Naive thymus-derived CD8-positive, alpha-beta T cell (primary cell): ENCODE measurements at places on chromosomes 1 and 21.
A peak's percentile ranks its signal among the peaks of the same experiment; 100 is the strongest.

- H3K36me3 ChIP-seq, result no peaks in the 10 kb centered on the region
- DNase-seq, result no peak
- H3K4me1 ChIP-seq, result peaks cover 6% of the 10 kb centered on the region
These were observed 58.5 kb downstream of the WDR4 start for GRCh38 chr21:42820616-42821465.

DNA sequence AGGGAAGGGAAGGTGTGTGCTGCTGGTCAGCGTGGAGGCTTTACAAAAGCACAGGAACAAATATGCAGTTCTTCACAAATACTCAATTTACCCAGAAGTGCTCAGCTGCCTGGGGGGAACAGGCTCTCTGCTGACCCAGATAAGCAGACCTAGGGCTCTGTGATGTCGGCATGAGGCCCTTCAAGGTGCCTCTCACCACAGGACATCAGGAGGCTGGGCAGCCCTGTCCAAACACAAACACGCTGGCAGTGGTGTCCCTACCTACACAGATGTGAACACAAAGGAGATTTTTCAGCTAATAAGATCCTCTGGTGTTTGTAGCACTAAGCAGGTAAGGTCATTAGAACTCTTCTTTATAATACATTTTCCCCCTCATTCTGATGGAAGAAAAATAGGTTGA lies 243.0 kb upstream of the PROX1 start:
- no peaks in the 10 kb centered on the region for H3K36me3 ChIP-seq
- no peak overlapping the region for H3K27ac ChIP-seq
- H3K27me3 ChIP-seq, result peaks cover 2% of the 10 kb centered on the region
- H3K4me1 ChIP-seq, result no peaks in the 10 kb centered on the region
- no peak for DNase-seq

GRCh38 chr1:115560027-115560426 lies 81.7 kb upstream of the VANGL1 start:
- DNase-seq, result no peak
- no peak overlapping the region for H3K27ac ChIP-seq
- H3K4me3 ChIP-seq, result no peak overlapping the region

DNA sequence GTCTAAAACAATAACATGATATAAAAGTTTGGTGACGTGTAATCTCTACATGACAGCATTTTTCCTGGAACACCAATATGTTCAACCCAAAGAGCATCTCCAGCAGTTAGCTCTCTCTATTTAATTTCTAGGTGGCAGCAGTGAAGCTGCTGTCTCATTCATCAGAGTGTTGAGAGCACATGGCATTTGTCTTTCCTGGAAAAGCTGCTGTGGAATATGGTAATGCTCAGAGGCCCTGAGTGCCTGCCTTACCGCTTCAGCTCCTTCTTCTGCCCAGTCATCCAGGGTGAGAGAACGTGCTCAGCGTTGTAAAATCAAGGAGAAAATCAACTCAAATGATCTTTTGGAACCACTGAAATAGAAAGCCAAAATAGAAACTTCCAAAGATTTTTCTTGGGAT lies 640.7 kb downstream of the ADGRL2 start:
- DNase-seq, result no peak
- peaks cover 1% of the 10 kb centered on the region for H3K27me3 ChIP-seq
- H3K36me3 ChIP-seq, result no peaks in the 10 kb centered on the region
- H3K27ac ChIP-seq, result no peak overlapping the region
- no peaks in the 10 kb centered on the region for H3K4me1 ChIP-seq

DNA sequence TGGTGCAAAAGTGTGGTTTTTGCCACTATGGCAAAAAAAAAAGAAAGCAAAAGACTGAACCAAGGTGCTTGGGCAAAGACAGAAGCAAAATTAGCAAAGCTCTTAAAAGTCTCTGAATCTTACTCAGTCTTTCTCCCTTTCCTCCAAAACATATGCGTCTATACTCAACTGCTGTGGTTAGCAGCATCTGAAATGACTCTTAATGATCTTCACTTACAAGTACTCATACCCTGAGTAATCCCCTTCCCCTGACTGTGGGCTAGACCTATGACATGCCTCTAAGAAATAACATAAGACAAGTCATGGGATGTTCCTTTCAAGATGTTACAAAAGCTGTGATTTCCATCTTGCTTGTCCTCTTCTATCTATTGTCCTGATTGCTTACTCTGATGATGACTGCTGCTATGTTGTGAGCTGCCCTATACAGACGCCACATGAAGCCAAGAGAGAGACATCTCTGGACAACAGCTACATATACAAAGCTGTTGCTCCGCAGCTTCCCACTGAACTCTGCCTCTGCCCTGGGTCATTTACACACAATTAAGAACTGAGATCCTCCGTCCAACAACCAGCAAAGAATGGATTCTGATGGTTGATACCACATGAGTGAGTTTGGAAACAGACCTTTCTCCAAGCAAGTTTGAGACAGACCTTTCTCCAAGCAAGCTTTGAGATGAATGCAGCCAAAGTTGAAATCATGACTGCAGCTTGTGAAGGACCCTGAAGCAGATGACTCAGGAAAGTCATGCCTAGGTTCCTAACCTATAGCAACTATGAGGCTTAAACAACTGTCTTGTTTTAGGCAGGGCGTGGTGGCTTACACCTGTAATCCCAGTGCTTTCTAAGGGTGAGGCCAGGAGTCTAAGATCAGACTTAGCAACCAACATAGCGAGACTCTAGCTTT lies 55.2 kb downstream of the PUM1 start:
- peaks cover 72% of the 10 kb centered on the region for H3K4me1 ChIP-seq
- no peaks in the 10 kb centered on the region for H3K27me3 ChIP-seq
- peaks cover 46% of the 10 kb centered on the region for H3K36me3 ChIP-seq
- no peak for DNase-seq
- H3K27ac ChIP-seq, result peak overlapping the region; percentile 64

GRCh38 chr21:31874812-31875212 lies 2.0 kb downstream of the HUNK start:
- peak overlapping the region; percentile 41 for H3K4me3 ChIP-seq
- no peak for DNase-seq
- H3K36me3 ChIP-seq, result no peaks in the 10 kb centered on the region
- no peak overlapping the region for H3K27ac ChIP-seq
- peaks cover 13% of the 10 kb centered on the region for H3K4me1 ChIP-seq

- no peak overlapping the region for H3K27ac ChIP-seq
- no peaks in the 10 kb centered on the region for H3K4me1 ChIP-seq
- peaks cover 8% of the 10 kb centered on the region for H3K36me3 ChIP-seq
- H3K27me3 ChIP-seq, result no peaks in the 10 kb centered on the region
These were observed 56.3 kb downstream of the SMYD3 start for GRCh38 chr1:246450611-246451251.

DNA sequence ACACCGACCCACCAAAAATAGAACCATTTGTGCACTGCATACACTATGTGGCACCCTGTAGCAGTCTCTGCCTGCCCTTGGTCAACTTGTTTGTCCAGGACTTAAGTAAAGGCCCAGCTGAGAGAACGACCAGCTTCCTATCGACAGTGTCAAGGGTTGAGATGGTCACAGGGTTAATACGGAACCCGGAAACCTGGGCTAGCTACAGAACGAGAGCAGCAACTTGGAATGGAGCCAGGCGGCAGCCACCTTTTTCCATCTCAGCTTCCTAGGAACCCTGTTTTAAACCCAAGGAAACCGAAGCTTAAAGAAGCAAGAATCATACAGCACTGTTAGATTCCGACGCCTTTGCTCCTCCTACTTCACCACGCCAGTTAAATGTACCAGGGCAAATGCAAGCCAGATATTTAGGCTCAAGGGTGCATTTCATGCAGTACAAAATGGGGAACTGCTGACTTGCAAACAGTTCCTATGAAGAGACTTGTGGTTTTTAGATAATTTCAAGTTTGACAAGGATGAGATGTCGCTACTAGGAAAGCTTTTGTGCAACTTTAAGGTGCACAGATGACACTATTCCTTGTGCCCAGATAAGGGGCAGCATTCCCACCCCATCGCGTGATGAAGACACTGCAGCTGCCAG lies 35.5 kb downstream of the SLC66A1 start:
- DNase-seq, result no peak
- H3K27ac ChIP-seq, result peak overlapping the region; percentile 6
- no peaks in the 10 kb centered on the region for H3K4me1 ChIP-seq
- H3K27me3 ChIP-seq, result no peaks in the 10 kb centered on the region
- H3K4me3 ChIP-seq, result no peak overlapping the region

DNA sequence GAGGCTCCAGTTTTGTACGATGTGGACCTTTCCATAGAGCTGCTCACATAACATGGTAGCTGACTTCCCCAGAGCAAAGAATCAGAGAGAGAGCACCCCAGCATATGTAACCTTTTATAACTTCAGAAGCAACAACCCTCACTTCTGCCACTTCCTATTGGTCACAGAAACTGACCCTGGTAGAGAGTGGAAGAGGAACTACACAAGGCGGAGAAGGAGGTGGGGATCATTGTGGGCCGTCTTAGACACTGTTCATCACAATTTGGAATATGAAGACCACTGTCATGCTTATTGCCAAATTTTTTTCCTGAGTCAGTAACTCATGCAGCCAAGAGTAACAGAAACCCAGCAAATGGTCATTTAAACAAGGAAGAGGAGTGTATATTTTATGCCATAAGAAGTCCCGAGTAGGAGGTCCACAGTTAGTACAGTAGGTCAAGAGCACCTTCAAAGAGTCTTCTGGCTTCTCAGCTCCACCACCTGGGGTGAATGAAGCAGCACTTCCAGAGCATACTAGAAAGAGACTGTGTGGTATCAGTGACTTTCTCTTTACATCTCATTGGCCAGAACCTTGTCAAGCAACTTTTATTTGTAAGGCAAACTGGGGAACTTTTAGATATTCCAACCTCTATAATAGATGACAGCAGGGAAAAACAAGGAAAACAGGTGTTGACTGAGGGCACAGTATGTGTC lies 71.8 kb downstream of the ODF2L start:
- no peaks in the 10 kb centered on the region for H3K36me3 ChIP-seq
- H3K4me3 ChIP-seq, result no peak overlapping the region
- DNase-seq, result no peak
- H3K27ac ChIP-seq, result no peak overlapping the region

- no peaks in the 10 kb centered on the region for H3K36me3 ChIP-seq
- H3K27ac ChIP-seq, result no peak overlapping the region
- DNase-seq, result peak; percentile 27
- H3K4me3 ChIP-seq, result peak overlapping the region; percentile 49
- H3K4me1 ChIP-seq, result peaks cover 12% of the 10 kb centered on the region
These were observed 22.7 kb upstream of the ARF1 start for GRCh38 chr1:228059634-228060457.

- peaks cover 24% of the 10 kb centered on the region for H3K27me3 ChIP-seq
- no peak for DNase-seq
- no peak overlapping the region for H3K27ac ChIP-seq
- H3K4me1 ChIP-seq, result peaks cover 5% of the 10 kb centered on the region
These were observed 456 bp downstream of the PTPN14 start for GRCh38 chr1:214550857-214551435.

DNA sequence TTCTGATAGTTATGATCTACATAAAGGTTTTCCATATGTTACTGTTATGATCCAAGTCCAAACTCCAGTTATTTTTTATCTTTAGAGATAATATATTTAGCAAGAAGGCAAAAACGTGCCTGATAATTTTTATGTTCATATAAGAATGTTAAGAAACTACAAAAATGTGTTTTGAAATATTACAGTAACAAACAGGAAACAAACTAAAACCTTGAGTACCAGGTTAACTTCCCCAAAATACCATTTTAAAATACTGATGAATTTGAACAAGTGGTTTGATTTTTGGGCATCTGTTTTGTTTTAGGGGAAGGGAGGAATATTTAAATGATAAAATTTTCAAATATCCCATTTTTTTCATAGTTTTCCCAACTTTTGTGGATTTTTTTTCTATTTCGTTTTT lies 124.8 kb downstream of the NR5A2 start:
- peaks cover 49% of the 10 kb centered on the region for H3K4me1 ChIP-seq
- H3K36me3 ChIP-seq, result no peaks in the 10 kb centered on the region
- H3K4me3 ChIP-seq, result no peak overlapping the region
- no peaks in the 10 kb centered on the region for H3K27me3 ChIP-seq
- DNase-seq, result no peak

- peaks cover 2% of the 10 kb centered on the region for H3K4me1 ChIP-seq
- DNase-seq, result no peak
- no peaks in the 10 kb centered on the region for H3K27me3 ChIP-seq
- no peaks in the 10 kb centered on the region for H3K36me3 ChIP-seq
- H3K4me3 ChIP-seq, result no peak overlapping the region
- H3K27ac ChIP-seq, result no peak overlapping the region
These were observed 18.5 kb upstream of the FAM89A start for GRCh38 chr1:231058416-231059109.

GRCh38 chr1:53197291-53198200 lies 922 bp downstream of the CPT2 start:
- peak overlapping the region; percentile 100 for H3K27ac ChIP-seq
- no peaks in the 10 kb centered on the region for H3K27me3 ChIP-seq
- peaks cover 18% of the 10 kb centered on the region for H3K36me3 ChIP-seq

- H3K4me3 ChIP-seq, result peak overlapping the region; percentile 74
- DNase-seq, result no peak
- H3K4me1 ChIP-seq, result peaks cover 48% of the 10 kb centered on the region
- H3K27me3 ChIP-seq, result no peaks in the 10 kb centered on the region
- H3K27ac ChIP-seq, result no peak overlapping the region
These were observed 73.4 kb downstream of the ITPKB start for GRCh38 chr1:226665505-226666163.

GRCh38 chr1:245872475-245872874 lies 634.6 kb downstream of the SMYD3 start:
- H3K4me3 ChIP-seq, result no peak overlapping the region
- peaks cover 14% of the 10 kb centered on the region for H3K36me3 ChIP-seq
- DNase-seq, result no peak
- H3K27me3 ChIP-seq, result no peaks in the 10 kb centered on the region
- H3K27ac ChIP-seq, result no peak overlapping the region

DNA sequence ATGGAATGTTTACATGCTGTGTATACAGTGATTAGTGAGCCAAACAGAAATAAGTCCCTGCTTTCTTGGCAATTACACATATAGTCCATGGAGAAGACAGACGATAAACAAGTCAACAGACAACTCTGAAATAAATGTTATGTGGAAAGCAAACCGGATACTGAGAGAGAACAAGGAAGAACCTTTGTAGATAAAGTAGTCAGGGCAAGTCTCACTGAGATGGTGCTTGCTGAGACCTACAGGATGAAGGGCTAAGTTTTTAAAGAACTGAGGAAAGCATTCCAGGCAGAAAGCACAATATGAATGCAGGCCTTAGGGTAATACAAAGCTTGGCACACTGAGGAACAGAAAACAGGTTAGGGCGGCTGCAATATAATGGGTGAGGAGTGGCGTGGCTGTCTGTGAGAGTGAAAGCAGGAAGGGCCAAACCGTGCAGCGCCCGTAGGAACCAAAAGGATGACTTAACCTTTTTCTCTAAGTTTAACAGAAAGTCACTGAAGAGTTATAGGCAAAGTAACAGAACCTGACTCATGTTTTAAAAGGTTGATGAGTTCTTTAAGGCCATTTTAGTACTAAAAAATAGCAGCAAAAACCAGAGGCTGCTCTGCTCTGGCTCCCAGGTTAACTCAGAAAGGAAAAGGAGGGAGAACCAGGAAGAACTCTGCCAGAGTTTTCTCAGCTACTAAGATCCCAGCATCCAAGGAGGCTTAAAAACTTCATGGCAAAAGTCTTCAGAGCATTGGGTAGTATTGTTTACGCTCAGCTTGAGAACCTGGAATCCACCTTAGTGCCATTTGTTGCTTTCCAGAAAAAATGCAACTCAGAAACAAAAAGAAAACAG lies 8.7 kb upstream of the TTF2 start:
- peaks cover 75% of the 10 kb centered on the region for H3K4me1 ChIP-seq
- DNase-seq, result no peak
- peak overlapping the region; percentile 99 for H3K27ac ChIP-seq
- no peaks in the 10 kb centered on the region for H3K27me3 ChIP-seq
- no peaks in the 10 kb centered on the region for H3K36me3 ChIP-seq
- peak overlapping the region; percentile 88 for H3K4me3 ChIP-seq
